ENCODE measurements at places on chromosomes 5 and 9. TPM values are rescaled to one million over a fixed set of nuclear protein-coding genes. Genes with fewer than 3 reads are reported as not detected.

GRCh38 chr9:131539223-131539923, 6.0 kb upstream of the PRRT1B start:
- DNase-seq: no peak

The FAM193B gene
- 15.8 TPM for total RNA-seq

- no peak for DNase-seq
Observed at GRCh38 chr9:119020284-119020683, 349.0 kb downstream of the BRINP1 start.

DNA sequence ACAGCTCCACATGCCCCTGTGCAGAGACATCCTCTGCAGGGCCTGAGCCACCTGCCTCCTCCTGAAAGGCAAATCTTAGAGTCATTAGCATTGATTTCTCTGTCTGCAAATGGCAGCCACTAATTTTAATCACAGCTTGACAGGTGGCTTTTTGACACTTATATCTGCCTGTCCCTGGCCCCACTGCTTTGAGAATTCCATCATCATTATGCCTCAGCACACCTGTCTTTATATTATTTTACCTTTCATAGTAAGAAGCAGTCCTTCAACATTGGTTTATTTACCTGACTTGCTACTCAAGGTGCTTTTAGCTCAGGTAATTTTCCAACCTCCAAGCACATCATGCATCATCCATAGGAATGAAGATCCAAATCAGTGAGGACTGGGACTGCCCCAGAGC, 451.3 kb downstream of the MTRR start:
- no peak for DNase-seq

The OR13C8 gene
- not detected for total RNA-seq

DNA sequence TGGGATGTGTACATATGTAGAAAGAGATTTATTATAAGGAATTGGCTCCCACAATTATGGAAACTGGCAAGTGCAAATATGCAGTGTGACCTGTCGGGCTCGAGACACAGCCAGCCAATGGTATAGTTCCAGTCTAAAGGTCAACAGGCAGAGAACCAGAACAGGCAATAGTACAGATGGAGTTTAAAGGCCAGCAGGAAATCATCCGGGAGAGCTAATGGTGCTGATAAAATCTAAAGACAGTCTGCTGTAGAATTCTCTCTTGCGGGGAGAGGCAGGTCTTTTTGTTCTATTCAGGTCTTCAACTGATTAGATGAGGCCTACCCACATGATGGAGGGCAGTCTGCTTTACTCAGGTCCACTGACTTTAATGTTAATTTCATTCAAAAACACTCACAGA, 21.8 kb downstream of the ANKRD31 start:
- DNase-seq: no peak

GRCh38 chr5:121086671-121087070, 622.6 kb downstream of the PRR16 start:
- no peak for DNase-seq

DNA sequence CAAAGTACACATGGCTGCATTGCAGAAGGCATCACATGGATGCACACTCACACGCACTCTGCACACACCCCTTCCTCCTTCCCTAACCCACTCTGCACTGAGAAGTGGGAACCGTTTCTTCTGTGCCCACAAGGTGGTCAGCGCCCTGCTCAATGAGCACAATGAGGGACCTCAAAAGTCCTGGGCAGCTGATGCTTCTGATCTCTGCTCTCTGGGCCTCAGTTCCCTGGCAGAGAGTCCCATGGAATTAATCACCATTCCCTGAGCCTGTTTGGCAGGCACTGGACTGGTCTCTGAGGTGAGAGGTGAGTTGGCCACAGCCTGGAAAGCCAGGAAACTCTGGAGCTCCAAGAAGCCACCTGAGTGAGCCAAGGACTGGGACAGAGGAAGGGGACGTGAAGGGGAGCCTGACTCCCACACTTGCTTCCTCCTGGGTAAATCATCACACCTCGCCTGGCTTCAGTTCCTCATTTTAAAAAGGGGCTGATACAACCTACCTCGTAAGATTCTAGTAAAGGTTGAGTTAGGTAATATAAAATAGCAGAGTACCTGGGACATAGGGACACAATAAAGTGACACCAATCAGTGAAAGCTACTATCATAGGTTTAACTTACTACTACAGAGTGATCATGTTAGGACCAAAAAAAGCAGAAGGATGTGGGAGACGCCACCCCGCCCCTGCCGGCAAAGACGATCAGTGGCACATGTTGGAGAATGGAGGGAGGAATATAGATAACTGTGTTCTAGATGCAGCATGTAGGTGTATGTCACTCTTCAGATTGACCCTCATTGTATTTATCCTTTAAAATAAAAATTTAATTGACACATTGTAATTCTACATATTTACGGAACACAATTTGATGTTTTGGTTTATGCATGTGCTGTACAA, 21.1 kb upstream of the IGFBPL1 start:
- no peak for DNase-seq

DNA sequence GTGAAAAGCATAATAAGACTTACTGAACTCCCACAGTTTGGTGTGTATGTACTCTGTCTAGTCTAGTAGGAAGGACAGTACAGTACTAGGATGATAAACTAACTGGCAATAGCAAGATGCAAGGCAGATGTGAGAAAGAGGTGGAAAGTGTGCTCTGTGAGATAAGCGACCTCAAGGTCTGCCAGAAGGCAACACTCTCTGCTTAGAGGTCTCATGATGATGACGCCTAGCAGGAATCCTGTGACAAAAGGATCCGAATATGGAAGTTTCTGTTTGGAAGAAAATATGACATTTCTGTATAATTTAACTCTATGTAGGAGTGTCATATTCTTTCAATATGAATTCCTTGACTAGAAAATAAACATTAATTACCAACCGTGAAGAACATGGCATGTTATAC, 112.2 kb downstream of the PLPPR1 start:
- DNase-seq: no peak
